ENCODE measurements at places on chromosomes 3 and 15.

DNA sequence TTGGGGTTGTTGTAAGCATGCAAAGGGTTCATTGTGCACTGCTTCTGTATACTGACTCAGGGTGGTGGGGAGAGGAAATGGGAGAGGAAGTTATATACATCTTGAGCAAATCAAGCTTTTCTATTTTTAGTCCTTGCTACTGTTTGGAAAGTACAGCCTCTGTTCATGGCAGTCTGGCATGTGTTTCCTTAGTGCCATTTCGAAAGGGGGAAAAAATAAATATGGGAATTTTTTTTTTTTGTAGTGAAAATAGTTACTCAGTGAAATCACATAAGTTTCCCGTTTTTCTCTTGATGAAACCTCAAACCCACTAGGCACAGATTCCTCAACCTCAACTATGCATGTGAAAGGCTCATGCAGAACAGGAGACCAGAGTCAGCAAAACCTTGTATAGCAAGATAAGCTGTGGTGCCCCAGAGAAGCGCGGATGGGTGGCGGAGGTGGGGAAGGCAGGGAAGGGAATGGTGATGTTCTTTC is 353.3 kb downstream of the LPP start:
- no peak for DNase-seq

- DNase-seq = no peak
These were observed 890 bp downstream of the CHRD start for GRCh38 chr3:184380627-184381260.

DNA sequence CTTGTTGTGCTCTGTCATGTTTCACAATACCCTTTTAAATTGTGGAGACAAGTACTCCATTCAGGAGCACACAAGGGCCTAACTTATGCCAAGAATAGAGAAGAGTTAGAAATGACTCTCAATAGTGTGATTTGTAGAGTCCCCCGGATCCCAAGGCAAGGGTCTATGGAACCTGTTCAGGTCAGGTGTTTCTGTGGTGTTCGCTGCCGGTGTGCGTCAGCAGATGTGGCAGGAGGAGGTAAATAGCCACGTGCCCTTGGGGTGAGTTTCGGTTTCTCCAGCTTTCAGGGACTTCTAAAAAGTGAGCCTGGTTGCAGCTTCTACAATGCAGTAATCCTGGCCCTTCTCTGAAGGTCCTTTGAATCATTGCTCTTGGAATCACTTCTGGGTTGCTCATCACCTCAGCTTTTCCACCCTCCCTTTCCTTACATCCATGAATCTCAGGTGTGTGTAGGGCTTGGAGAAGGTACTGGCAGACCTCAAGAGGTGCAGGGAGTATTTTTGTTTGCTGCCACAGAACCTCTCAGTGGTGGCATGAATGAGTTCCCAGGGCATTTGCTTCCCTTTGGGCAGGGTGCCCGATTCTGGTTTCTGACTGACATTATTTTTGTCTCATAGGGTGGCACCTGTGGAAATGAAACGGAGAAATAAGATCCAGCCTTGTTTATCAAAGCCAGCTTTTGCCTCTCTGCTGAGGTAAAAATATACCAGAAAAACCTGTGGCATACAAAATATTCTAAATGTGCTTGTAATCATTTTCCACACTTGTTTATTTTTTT is 7.3 kb downstream of the ST3GAL6 start:
- DNase-seq = peak; percentile 19

DNA sequence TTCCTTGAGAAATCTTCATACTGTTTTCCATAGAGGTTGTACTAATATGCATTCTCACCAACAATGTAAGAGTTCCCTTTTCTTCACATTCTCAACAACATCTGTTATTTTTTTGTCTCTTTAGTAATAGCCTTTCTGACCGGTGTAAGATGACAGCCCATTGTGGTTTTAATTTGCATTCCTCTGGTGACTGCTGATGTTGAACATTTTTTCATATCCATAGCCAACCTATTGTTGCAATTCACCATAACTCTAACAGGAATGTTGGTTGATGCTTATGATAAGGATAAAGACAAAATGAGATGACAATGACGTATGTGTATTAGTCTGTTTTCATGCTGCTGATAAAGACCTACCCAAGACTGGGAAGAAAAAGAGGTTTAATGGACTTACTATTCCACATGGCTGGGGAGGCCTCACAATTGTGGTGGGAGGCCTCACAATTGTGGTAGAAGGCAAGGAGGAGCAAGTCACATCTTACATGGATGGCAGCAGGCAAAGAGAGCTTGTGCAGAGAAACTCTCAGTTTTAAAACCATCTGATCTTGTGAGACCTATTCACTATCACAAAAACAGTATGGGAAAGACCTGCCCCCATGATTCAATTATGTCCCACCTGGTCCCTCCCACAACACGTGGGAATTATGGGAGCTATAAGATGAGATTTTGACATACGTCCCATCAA is 37.6 kb upstream of the RHCG start:
- no peak for DNase-seq

DNA sequence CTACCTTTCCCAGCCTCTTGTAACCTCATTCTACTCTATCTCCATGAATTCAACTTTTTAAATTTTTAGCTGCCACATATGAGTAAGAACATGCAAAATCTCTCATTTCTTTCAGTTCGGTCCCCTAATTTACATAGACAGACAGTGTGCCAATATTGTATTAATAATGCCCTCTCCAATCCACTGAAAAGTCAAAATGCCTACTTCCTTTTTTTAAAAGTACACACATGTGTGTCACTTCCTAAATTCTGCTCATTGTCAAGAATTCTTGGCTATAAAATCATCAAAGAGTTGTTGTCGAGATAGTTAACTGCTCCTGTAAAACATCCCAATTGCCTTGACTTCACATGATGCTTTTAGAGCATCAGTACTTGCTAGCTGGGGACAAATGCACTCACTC is 84.2 kb upstream of the IL12A start:
- no peak for DNase-seq

DNA sequence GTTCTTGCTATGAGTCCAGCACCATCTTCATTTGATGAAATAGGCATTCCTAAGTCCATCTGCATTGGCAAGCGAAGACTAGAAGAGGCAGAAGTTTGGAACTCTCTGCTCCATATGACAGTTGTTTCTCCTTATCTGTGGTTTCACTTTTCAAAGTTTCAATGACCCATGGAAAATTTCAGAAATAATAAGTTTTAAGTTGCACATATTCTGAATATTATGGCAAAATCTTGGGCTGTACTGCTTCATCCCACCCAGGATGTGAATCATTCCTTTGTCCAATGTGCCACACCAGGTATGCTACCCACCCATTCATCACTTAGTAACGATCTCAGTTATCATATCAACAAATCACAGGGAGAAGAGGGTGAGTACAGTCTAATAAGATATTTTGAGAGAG is 647.9 kb downstream of the GRM7 start:
- no peak for DNase-seq

DNA sequence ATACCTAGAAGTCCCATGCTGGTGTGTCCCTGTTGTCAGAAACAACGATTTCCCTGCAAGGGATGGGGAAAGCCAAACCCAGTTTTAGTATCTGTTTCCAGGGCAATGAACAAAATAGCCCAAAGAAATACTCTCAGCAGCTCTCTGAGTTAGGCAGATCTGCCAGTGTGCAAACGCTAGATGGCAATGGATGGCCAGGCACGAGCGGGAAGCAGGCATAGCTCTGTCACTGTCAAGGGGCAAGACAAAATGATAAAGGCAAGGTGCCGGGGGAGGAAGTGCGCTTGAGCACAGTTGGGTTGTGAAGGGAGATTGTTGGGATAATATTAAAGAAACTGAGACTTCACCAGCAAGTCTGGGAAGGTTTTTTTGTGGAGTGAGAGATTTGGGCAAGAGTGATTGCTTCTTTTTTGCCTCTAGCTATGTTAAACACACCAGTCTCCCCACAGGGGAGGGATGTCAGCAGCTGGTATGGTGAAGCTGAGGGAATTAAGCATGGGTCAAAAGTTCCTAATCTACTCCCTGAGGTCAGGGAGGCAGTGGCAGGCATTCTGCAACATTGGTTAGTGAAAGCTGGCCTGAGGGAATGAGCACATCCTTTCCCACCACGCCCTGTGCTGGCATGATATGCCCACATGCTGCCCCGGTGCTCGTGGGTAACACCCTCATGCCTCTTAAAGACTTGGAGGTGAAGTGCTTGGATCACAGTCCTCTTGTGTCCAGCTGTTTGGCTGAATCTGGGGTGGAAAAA is 117.5 kb downstream of the PDCD6IP start:
- DNase-seq = no peak

DNA sequence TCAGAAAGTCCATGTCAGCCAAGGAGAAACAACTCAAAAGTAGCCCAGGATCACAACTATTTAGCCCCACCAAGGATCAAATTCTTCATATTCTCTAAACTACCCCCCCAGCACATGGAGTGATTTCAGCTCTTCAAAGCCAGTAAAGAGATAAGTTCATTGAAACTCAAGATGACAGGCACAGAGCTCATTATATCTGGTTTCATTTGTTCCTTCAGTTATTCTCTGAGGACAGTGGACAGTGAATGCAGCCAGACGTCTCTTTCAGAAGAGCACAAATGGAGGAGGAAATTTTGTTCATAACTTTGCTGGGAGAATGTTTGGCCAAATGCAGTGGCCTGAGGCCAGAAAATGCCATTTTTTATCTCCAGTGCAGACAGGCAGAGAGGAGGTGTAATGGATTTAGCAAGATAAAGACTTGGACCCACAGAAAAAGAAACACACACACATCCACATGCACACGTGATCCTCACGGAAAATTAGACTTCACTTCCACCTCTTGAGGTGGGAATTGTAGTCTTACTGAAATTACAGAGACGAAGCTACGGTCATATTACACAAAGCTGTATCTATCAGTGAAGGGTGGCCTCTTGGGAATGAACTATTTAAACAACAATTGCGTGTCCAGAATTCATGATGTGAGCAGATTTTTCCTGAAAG is 64.6 kb downstream of the HES1 start:
- no peak for DNase-seq

DNA sequence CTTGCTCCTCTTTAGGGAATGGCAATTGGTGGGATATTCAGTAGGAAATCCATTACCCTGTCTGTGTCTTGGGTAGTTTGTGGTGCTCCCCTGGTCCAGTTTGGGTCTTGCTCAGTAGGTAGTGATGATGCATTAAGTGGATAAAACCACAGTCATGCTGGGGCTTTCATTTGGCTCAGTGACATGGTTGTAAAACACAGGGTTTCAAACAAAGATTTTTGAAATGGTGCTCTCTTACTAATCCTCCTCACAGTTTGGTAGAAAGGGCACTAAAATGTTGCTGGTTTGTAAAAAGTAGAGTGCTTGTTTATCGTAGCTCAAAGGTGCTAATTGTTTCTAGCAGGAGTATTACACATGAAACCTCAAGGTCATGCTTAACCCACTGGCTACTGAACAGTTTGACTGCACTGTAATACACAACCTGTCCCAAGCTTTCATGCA is 22.9 kb downstream of the BBX start:
- DNase-seq = no peak

GRCh38 chr3:126982126-126982470 is 817 bp upstream of the PLXNA1 start:
- no peak for DNase-seq

DNA sequence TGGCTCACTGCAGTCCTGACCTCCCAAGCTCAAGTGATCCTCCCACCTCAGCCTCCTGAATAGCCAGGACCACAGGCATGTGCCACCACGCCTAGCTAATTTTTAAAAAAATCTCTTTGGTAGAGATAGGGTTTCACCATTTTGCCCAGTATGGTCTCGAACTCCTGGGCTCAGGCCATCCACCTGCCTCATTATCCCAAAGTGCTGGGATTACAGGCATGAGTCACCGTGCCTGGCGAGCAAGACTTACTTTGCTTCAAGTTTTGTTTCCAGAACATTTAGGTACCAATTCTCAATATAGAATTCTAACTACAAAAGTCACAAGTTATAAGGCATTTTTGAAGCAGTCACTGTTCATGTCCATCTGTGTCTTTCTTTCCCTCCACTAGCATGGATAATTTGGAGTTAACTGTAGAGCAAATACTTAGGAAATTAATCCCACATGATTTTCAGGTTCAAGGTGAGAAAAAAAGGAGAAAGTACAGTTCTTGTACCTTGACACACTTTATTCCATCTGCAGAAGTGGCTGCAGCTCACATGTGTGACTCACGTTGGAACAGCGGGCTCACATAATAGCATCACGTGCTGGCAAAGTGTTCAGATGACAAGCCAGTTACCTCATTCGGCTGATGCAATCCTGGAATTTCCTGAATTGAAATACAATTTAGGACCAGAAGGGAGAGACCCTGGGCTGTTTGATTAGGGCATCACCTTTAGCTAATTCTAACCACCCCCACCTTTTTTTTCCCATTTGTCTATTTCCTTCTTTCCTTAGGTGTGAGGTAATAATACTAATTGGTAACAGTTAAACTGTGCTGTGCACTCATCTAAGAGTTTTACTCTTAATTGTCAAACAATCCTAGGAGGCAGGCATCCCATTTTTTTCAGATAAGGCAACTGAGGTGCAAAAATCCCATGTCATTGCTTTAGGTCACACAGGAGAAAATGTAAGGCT is 46.9 kb upstream of the NEDD4 start:
- no peak for DNase-seq

Measured in activated CD4-positive, alpha-beta memory T cell treated with anti-CD3 and anti-CD28 coated beads, Interleukin-2, amount 10 ng/mL, durations not matched to agents 7 days and 5 days (primary cell).